ENCODE measurements at places on chromosomes 6 and 20. TPM values are rescaled to one million over a fixed set of nuclear protein-coding genes. Genes with fewer than 3 reads are reported as not detected.

TRIM10 gene
- not detected for total RNA-seq

TAAR1 gene
- not detected for total RNA-seq

TSPYL4 gene
- 14.4 TPM for total RNA-seq

HLA-DQB2 gene
- not detected for total RNA-seq

HCK gene
- total RNA-seq, result not detected

ZFP57 gene
- not detected for total RNA-seq

CCM2L gene
- total RNA-seq, result 12.3 TPM

SLC35B2 gene
- total RNA-seq, result 56.6 TPM

SCRT2 gene
- total RNA-seq, result not detected

C4B gene
- 1.3 TPM for total RNA-seq

RSPO3 gene
- 1.8 TPM for total RNA-seq

SPDEF gene
- not detected for total RNA-seq

KCNK17 gene
- total RNA-seq, result not detected

RFX6 gene
- total RNA-seq, result not detected

FRK gene
- total RNA-seq, result 0.06 TPM

ARFGEF3 gene
- total RNA-seq, result 5.1 TPM

CPNE5 gene
- 25.7 TPM for total RNA-seq

HLA-DOA gene
- not detected for total RNA-seq

HLA-A gene
- total RNA-seq, result 625 TPM

TENT5A gene
- 1.6 TPM for total RNA-seq

CUL7 gene
- total RNA-seq, result 26.6 TPM

ABHD12 gene
- total RNA-seq, result 31.3 TPM

ADGRF5 gene
- total RNA-seq, result 502 TPM

PXT1 gene
- not detected for total RNA-seq

ZNF76 gene
- total RNA-seq, result 20.8 TPM

NKAIN4 gene
- 4.8 TPM for total RNA-seq

TMEM181 gene
- total RNA-seq, result 46.6 TPM

SYNDIG1 gene
- not detected for total RNA-seq

PRSS16 gene
- total RNA-seq, result 0.05 TPM

KIFC1 gene
- 21.9 TPM for total RNA-seq

PPIL4 gene
- total RNA-seq, result 27.6 TPM

Data from glomerular endothelial cell (primary cell).